Stimulated activated CD8-positive, alpha-beta memory T cell treated with anti-CD3 and anti-CD28 coated beads, Interleukin-15, amount 100 ng/mL, for 24 hours (primary cell): ENCODE measurements at places on chromosomes 7 and 10.

- DNase-seq = no peak
These were observed 14.8 kb downstream of the HTR5A start for GRCh38 chr7:155084969-155085368.

GRCh38 chr7:5050676-5051075 is 5.0 kb downstream of the RBAK start:
- DNase-seq = no peak

GRCh38 chr7:155129789-155130188 is 59.7 kb downstream of the HTR5A start:
- DNase-seq = no peak

DNA sequence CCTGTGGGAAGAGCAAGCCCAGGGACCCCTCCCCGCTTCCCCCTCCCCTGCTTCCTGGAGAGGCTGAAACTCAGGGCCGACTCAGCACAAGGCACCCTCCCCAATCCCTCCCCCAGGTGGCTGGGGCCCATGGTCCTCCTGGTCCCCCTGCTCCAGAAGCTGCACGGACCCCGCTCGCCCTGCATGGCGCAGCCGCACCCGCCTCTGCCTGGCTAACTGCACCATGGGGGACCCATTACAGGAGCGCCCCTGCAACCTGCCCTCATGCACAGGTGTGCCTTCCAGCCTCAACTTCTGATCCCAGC is 19.7 kb upstream of the ZNF862 start:
- DNase-seq = no peak

DNA sequence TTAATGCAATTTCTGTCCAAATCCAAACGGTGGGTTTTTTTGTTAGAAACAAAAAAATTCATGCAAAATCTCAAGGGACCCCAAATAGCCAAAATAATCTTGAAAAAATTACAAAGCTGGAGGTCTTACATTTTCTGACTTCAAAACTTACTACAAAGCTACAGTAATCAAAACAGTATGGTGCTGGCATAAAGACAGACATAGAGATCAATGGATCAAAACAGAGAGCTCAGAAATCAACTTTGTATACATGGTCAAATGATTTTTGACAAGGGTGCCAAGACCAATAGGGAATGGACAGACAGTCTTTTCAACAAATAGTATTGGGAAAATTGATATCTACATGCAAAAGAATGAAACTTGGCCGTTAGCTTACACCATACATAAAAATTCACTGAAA is 21.7 kb upstream of the CYP3A4 start:
- DNase-seq = no peak

DNA sequence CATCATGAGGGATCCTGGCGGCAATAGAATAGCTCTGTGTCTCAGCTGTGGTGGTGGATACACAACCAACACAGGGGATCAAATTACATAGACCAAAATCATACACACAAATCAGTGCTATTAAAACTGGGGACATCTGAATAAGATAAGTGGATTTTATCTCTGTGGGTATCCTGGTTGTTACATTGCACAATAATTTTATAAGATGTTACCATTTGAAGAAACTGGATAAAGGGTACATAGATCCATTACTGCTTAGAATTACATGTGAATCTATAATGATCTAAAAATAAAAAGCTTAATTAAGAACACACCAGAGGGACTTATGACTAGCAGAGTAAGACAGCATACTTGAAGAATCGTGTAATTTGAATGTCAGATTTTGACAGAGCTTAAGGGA is 8.2 kb upstream of the FAM3C start:
- no peak for DNase-seq

- DNase-seq = no peak
These were observed 229.3 kb upstream of the MEOX2 start for GRCh38 chr7:15915686-15916293.

DNA sequence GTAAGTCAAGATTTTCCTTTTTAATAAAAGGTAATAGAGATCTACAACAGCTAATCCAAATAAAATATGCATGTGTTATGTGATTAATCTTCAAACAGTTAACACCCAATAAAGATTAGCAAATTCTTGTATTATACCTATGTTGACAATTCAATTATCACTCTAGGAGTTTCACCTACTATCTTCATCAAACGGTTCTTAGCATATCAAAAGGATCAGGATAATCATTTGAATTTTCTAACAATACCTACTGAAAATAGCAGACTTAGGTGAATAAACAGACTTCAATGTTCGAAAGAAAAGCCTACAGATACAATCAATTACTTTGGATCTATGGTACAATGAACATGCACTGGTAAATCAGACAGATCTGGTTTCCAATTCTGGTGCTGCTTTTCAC is 268.3 kb downstream of the CACNA2D1 start:
- DNase-seq = no peak

DNA sequence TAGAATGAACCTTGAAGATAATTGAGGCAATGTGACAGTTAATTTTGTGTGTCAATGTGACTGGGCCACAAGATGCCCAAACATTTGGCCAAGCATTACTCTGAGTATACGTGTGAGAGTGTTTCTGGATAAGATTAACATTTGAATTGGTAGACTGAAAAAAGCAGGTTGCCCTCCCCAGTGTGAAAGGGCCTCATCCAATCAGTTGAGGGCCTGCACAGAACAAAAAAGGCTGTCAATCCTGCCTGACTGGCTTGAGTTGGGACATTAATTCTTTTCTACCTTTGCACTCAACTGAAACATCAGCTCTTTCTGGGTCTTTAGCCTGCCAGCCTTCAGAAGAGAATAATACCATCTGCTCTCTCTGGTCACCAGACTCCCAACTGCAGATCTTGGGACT is 56.6 kb upstream of the PDE1C start:
- no peak for DNase-seq

GRCh38 chr7:22543169-22543568 is 43.2 kb upstream of the STEAP1B start:
- no peak for DNase-seq

GRCh38 chr7:114082642-114083165 is 163.9 kb upstream of the PPP1R3A start:
- no peak for DNase-seq

DNA sequence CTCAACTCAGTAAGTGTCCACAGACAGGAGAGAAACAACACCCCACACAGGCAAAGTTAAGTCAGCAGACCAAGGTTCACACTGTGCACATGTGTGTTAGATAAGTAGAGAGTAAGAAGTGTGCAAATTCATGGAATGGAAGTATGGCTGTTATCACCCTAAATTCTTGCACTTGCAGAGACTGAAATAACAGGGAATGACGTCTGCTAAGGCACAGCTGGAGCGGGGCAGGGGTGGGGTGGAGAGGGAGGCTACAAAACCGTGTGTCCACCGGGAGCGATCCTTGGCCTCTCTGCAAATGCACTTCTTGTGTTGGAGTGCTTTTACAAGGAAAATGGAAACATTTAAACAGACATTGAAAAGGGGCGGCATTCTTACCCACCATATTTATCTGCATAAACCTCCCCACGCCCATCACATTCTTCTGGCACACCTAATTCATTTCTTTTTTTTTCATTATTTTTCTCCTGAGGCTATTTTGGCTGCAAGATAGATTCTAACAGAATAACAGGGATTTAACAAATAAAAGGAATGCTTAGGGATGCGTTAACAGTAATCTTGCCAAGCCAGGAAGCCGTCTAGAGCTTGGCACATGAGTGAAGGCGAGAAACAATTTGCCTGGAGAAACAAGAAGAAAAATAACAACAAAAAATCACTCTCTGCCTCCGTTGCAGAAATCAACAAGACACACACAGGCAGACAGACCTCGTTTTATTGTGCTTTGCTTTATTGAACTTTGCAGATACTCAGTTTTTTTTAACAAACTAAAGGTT is 30.1 kb downstream of the TNS3 start:
- no peak for DNase-seq

DNA sequence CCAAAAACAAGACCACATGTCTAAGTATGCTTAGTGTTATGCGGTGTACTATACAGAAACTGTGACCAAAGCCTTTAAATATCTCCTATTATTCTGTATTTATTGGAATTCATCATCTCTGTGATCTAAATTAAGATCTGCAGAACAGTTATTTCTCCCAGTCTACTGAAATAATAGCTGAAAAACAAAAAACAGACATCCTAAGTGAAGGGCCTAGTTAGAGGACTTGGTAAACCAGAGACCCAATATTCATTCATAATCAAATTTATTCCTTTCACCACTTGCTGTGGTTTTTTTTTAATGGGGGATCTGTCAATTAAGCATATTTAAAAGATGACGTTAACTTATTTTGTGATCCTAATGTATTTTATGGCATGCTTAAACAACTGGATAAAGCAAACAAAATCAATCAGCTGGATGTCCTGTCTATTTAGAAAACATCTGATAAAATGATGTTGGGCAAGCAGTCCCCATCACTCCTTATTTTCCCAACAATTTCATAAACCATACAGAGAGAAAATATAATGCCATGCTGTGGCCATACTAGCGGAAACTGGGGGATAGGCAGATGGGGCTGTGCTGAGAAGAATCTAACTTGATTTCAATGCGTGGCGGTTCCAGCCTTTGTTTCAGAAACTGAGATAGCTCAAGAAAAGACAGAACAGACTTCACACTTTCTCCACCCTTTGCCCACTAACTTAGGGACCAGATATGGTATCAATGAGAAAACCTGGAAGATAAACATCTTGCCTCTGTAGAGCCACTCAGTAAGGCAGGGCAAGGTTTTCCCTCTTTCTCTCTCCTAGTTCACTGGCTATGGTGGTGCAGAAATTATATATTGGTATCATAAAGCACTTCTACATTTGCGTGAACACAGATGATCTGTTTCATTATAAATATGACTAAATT is 32.9 kb downstream of the ICA1 start:
- DNase-seq = no peak

- no peak for DNase-seq
These were observed 1.4 kb downstream of the BCCIP start for GRCh38 chr10:125824736-125825135.

- no peak for DNase-seq
These were observed 294.2 kb upstream of the ZMIZ1 start for GRCh38 chr10:78774614-78774998.

- DNase-seq = no peak
These were observed 66.7 kb downstream of the TES start for GRCh38 chr7:116277070-116277469.

GRCh38 chr7:45026013-45026412 is 26.0 kb downstream of the CCM2 start:
- no peak for DNase-seq

GRCh38 chr10:79230850-79231249 is 116.4 kb upstream of the PPIF start:
- no peak for DNase-seq

GRCh38 chr7:130463553-130464434 is 23.0 kb upstream of the CEP41 start:
- no peak for DNase-seq

- DNase-seq = no peak
These were observed 37.8 kb upstream of the FZD1 start for GRCh38 chr7:91226411-91226810.

- DNase-seq = no peak
These were observed 8.4 kb upstream of the LFNG start for GRCh38 chr7:2510909-2511768.

- no peak for DNase-seq
These were observed 29.9 kb downstream of the CYTH3 start for GRCh38 chr7:6242561-6242960.

GRCh38 chr10:36157486-36157885 is 515.4 kb upstream of the FZD8 start:
- no peak for DNase-seq
